ENCODE measurements at places on chromosomes 7 and 10.

- no peak for DNase-seq
Measured at GRCh38 chr7:151372612-151373265, 31.1 kb downstream of the NUB1 start.

- DNase-seq: no peak
Measured at GRCh38 chr10:76012716-76013327, 581.4 kb downstream of the LRMDA start.

- DNase-seq: no peak
Measured at GRCh38 chr7:134694299-134694698, 47.6 kb downstream of the BPGM start.

DNA sequence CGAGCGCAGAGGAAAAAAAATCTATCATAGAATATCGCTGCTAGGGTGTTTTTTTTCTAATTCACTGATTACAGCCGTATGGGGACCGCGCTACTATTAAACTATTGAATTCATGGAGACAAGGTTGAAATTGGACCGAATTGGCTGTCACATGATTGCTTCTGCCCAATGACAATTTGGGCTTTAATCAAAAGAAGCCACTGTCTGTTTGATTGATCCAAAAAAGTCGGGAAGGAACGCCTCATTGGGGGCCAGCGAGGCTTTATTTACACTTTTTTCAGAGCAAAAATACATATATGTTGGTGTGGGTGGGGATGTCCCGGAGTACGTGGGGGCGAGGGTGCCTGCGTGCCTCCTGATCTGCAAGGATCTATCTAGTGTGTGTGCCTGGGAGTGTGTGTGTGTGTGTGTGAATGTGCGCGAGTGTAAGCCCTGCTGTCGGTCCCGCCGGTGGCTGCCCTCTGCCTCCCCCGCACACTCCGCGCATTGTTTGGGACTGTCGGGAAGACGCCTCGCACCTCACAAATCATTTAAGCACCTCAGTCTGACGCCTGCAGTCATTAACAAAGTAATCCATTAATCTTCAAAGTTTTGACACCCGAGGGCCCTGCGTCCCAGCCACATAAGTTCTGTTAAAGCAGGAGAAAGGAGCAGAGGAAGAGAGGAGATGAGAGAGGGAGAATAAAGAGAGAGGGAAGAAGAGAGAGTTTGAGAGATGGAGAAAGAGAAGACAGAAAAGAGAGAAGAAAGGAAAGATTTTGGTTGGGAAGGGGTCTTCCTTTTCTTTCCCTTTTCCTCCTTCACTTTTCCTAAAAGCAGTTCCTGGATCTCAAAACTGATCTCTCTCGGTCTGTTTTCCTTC lies at the start of gene HOXA2:
HOXA2 (minus strand) TSS at position 103 of the 862 bp plus-strand sequence. CDS start 183 bp downstream, outside the sequence.
- no peak for DNase-seq

DNA sequence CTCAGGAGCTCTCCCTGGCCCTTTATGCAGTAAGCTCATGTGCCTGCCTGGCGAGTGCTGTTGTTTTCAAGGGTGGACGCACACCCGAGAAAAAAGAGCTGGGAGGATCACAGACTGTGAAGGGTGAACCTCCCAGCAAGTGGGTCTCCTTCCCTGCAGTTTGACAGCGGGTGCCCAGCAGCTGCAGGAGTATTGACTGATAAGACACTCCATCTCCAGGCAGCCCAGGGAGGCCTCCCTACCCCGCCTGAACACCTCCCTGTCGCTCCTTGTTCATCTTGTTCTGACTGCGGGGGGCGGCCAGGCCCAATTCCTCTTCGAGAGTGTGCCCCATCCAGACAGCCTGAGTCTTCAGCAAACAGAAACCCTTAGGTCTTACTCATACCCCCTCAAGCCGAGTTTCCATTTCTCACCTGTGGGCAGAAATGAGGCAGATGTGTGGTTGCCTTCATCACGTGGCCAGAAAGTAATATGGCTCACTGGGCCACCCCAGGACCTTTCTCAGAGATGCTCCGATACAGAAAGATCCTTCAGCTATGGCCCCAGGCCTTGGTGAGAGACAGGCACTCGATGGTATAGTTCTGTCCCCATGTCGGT lies 17.2 kb downstream of the MDH2 start:
- DNase-seq: no peak

- DNase-seq: no peak
Measured at GRCh38 chr7:70694971-70695794, 436.8 kb upstream of the GALNT17 start.

DNA sequence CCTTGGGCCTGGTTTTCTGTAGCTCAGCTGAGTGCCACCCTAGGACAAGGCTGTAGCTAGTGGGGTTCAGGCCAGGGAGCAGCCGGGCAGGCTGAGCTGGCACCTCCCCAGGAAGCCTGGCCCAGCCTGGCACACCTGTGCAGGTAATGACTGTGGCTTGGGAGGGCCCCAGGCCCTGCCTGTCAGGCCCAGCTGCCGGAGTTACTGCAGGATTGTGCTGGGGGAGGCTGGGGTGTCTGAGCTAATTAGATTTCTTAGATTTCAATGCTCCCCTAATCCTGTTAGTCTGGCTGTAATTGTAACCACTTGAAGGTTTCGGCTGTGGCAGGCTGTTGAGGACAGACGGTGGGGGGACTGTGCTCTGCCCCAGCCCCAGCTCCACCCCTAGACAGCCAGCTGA lies 6.0 kb downstream of the ZMIZ1 start:
- DNase-seq: peak; percentile 65

GRCh38 chr7:149097088-149097487 lies 6.6 kb upstream of the ZNF786 start:
- no peak for DNase-seq

GRCh38 chr7:116526897-116527296 lies 2.1 kb downstream of the CAV1 start:
- no peak for DNase-seq

GRCh38 chr7:77538281-77539212 lies 1.5 kb downstream of the PTPN12 start:
- DNase-seq: peak; percentile 77

GRCh38 chr7:124751027-124751426 lies 14.6 kb downstream of the GPR37 start:
- DNase-seq: no peak

GRCh38 chr10:95480901-95481491 lies 80.2 kb downstream of the SORBS1 start:
- no peak for DNase-seq

DNA sequence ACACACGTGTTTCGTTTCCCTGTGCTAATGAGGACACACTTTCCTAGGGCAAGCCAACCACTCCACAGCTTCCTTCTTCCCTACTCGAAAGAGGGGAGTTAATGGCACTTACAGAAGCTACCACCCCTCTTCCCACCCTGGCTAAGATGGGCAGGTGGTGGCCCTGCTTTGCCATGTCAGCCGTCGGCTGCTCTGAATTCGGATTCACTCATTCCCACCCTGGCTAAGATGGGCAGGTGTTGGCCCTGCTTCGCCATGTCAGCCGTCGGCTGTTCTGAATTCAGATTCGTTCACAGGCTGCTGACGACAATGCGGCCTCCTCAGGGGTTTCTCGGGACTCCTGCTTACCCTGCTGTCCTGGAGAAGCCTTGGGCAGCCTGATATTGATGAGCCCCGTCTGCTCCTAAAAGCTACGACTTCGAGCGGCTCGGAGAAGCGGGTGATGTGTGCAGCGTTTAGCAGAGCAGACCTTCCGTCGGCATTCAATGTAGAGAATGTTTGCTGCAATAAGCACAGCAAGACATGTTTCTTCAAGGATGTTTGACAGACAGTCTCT lies 56.2 kb upstream of the PPP2R2D start:
- DNase-seq: peak; percentile 17

GRCh38 chr10:116669832-116670644 lies 49.3 kb downstream of the PNLIPRP2 start:
- DNase-seq: no peak

- no peak for DNase-seq
Measured at GRCh38 chr7:17832242-17832641, 108.1 kb downstream of the SNX13 start.

DNA sequence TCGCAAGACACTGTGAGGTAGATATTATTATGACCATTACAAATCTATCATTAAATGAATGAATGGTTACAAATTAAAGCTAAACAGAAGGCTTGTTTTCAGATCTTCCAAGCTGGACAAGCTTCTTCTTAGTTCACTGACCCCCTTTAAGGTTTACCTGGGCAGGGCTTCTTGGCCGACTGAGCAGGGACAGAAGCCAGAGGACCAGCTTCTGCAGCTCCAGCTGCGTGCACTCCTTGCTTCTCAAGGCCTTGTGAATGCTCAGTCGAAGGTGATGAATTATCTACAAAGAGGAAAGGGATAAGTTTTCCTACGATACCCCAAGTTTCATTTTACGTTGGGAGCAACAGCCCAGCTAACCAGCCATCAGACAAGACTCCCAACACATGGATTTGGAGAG lies 9.3 kb downstream of the ZC3HAV1L start:
- DNase-seq: no peak

GRCh38 chr7:38655833-38656774 lies 24.9 kb upstream of the AMPH start:
- DNase-seq: no peak

- no peak for DNase-seq
Measured at GRCh38 chr7:122143376-122143750, 686 bp downstream of the AASS start.

DNA sequence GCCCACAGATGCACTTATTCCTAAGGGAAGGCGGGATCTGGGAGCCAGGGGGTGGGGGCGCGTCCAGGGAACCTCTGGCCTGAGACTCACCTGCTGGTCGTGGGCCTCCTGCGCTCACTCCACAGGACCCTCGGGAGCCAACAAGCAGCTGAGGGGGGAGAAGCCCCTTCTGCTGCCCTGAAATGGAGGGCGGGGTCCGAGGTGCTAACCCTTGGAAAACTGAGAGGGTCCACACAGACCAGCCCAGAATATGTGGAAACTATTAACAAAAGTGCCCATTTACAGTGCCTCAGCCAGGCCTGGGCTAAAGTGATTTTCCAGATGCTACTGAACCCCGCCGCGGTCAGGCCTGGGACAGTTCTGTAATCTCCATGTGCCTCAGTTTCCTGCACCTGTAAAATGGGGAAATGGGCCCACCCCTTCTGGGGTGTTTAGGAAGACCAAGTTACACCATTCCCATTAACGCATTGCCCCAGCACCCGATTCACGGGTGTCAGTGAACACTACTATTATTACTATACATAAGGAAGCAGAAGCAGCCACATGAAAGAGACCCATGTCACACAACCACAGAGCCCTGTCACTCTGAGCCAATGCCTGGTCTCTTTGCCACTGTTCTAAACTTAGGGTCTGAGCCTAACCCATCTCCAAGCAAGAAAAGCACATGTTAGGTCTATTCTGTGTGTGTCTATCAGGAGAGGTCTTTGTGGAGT lies 630 bp upstream of the VSTM4 start:
- DNase-seq: no peak

- DNase-seq: no peak
Measured at GRCh38 chr10:69435966-69436520, 15.2 kb upstream of the TSPAN15 start.

DNA sequence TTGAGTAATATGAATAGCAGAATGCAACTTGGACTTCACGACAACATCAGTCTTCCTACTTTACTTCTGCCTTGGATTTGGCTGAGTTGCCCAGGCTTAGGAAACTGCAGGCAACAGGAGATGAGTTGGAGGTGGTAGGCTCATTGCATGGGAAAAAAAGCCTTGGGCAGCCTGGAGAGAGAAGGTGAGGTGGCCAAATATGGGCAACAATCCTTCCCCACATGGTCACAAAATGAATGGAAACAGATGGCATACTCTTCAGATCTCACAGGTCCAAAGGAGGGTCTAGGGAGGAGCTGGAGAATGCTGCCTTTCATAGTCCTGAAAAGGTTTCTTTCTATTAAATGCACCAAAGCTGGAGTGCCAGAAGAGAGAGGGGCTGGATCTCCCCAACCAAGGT lies 128.6 kb upstream of the AOAH start:
- no peak for DNase-seq

DNA sequence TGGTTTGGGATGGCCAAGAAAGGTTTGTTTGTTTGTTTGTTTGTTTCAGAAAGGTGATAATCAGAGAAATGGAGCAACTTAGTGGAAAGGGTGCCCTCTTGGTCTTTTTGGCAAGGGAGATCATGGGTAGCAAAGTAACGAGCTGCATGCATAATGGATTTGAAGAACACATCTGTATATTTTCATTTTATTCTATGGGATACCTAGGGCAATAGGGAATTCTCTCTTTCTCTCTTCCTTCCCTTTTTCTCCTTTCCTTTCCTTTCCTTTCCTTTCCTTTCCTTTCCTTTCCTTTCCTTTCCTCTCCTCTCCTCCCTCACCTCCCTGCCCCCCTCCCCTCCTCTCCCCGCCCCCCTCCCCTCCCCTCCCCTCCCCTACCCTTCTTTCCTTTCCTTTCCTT lies 492.1 kb downstream of the NEBL start:
- DNase-seq: no peak

DNA sequence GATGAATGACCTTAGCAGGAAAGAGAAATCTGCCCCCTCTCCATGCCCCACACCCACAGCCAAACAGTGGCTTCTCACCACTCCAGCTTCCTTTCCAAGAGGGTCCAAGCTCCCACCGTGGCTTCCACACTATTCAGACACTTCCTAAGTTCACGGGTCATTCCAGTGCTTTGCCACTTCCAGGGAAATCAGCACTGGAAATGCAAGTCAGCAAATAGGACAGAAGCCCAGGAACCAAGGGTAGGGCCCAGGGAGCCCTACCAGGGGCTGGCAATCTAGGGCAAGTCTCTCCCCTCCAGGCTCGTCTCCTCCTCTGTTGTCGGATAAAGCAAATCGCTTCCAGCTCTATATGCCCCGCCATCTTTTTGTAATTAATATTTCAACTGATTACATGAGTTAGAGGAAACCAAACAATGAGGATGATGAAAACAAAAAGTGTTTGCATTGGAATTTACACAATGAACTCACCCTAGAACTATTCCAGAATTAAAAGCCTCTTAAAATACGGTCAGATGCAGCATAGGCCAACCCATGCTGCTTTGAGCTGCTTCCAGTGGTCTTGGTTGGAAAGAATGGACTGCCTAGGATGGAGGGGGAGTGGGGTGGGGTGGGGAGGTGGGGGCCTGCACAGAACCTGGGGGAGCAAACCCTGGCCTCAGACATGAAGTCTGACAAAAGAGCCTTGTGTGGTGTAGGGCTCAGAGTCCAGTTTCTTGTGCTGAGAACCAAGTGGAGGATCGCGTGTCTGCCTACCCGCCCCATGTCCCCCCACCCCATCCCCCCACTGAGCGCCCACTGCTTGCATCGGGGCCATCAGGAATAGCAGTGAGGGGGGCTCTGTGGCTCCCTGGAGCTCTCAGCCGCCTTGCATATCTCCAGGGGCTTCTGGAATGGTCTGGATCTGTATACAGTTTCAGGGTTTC lies 74.6 kb upstream of the CPXM2 start:
- DNase-seq: no peak

DNA sequence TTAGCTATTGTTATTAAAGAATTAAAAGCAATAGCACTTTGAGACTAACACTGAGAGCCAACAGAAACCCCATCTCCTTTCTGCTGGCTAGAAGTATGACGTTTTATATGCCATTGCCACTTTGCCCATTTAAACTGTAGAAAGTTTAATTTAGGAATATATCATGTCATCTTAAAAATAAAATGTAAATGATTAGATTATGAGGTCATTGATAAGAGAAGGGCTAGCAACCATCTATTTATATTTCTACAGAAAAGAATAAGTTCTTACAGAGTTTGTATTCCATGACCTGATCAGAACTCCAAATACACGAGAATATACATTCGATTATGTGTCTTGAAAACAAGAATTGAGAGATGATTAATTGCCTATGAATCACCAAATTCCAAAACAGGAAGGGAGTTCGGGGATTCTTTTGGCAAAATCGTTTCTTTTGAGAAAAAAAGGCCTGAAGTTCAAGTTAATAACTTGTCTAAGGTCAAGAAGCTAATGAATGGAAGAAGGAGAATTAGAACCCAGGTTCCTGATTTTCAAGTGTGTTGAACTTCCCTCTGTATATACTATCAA lies 227.0 kb downstream of the TRIL start:
- DNase-seq: no peak

- DNase-seq: no peak
Measured at GRCh38 chr7:138433583-138434443, 26.2 kb upstream of the TRIM24 start.

Measured in breast epithelium (tissue), 4 donors.